CD4-positive, alpha-beta T cell (primary cell): ENCODE measurements at places on chromosomes 7 and 10.

DNA sequence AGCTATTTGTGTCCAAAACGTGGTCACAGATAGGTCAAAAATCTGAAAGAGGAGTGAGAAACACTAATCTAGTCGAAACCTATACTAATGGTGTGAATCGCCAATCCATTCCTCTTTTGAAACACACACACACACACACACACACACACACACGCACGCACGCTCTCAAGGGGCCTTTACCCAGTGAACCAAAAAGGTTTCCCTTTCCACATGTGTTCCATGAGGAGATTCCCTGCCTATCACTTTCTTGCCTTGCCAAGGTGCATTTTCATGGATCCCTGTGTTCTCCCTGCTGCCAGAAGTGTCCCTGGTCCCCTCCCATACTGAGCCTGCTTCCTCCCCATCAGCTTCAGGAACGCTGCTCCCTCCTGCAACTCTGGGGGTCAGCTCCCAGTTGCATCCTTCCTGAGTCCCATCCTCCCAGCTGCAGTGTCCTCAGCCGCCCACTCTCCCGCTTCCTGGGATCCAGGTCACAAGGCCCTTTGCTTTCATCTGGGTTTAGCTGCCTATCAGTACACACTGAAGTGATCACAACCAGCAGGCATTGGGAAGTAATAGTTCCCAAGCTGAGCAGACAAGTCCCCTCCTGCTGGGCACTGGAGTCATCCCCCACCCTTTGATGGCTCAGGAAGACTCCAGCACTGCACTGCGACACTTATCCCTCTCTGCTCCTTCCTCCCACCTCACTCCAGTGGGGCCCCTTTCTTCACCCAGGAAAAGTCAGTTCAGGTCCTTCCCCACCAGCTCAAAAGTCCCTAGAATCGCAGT, 49.2 kb upstream of the KCNMA1 start:
- DNase-seq, result no peak

- no peak for DNase-seq
Measured at GRCh38 chr10:10094691-10095090, 923.0 kb upstream of the CELF2 start.

DNA sequence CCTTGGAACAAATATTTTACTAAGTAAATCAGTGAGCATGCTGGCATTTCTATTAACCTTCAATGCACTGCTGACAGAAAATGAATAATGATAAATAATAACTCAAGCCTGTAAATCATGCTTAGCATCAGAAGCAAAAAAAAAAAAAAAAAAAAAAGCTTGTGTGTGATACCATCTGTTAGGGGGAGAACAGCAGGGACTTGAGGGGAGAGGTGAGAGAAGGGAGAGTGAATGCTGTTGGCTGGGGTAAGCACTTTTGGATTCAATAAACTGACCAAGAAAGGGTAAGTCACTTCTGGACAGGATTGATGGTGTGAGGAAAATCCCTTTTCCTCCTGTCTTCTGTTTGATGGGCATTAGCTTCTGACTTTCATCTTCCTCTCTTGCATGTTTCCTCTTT, 996.4 kb downstream of the KCNMA1 start:
- DNase-seq, result no peak

DNA sequence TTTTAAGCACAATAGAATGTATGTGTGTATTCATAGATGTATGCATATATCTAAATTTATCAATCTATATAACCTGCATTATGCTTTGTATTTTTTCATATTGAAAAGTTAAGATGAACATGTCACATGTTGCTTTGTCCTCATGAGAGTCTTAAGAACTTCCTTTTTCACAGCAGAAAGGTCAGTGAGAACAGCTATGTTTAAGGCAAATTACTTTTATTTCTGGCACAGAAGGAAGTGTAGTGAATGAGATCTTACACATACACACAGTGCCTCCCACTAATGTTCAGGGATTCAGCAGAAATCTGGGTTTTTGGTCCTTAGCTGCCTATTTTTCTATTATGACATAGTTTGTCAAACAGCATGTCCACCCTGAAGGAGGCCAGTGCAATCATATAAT, 134.8 kb downstream of the TMEM26 start:
- no peak for DNase-seq

DNA sequence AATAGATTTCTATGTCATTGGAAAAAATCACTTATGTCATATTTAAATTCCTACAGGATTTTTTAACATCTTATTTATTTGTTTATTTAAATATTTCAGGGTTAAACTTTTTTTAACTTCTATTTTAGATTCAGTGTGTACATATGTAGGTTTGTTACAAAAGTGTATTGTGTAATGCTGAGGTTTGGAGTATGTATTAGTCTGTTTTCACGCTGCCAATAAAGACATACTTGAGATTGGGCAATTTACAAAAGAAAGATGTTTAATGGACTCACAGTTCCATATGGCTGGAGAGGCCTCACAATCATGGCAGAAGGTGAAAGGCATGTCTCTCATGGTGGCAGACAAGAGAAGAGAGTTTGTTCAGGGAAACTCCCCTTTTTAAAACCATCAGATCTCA, 65.4 kb downstream of the MGAM2 start:
- DNase-seq, result no peak

- DNase-seq, result no peak
Measured at GRCh38 chr7:66669088-66669487, 40.4 kb downstream of the KCTD7 start.

DNA sequence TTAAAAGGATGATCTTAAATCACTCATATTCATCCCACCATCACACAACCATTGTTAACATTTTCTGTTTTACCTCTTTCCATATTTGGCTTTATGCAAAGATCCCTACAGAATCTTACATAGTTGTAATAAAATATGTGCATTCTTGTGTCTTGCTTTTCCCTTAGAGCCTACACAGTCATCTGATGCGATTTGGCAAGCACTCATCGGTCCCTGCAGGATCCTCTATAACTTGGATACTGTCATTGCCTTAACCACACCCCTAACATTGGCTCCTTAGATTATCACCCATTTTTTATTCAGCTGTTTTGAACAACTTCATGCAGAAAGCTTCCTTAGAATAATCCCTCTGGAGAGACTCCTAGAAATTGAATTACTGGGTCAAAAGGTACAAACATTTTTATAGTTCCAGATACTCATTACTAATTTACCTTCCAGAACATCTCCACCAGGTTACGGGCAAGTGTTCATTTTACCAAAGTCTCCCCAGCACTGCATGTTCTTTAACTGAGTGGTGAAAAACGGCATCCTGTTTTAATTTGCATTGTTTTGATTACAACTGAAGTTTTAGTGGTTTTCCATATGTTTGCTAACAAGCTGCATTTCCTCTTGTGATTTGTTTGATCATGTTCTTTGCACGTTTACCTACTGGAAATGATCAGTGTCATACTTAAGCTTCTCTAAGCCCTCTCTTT, 268.3 kb downstream of the GRID1 start:
- no peak for DNase-seq

GRCh38 chr10:94104316-94105000, 110.7 kb downstream of the PLCE1 start:
- no peak for DNase-seq

- DNase-seq, result no peak
Measured at GRCh38 chr7:83957333-83957732, 237.3 kb downstream of the SEMA3A start.

DNA sequence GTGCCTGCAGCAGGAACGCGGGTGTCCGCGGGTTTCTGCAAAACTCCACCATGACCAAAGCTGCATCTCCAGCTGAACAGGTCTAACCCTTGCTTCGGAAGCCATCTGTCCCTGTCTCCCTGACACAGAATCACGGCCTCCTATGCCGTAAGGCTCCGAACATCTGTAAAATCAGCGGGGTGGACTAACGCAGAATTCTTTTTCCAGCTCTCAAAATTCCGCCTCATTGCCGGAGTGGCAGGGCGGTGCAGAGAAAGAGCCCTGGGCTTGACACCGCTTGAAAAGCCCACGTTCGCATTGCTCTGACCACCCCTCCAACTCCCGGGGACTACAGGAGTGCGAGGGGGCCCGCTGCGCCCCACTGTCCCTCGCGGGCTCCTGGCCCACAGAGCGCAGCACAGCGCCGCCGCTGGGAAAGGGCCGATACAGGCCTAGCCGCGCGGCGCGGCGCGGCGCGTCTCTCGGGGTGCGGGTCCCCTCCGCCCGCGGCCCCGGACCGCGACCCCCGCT, 409 bp downstream of the DNMBP start:
- no peak for DNase-seq

DNA sequence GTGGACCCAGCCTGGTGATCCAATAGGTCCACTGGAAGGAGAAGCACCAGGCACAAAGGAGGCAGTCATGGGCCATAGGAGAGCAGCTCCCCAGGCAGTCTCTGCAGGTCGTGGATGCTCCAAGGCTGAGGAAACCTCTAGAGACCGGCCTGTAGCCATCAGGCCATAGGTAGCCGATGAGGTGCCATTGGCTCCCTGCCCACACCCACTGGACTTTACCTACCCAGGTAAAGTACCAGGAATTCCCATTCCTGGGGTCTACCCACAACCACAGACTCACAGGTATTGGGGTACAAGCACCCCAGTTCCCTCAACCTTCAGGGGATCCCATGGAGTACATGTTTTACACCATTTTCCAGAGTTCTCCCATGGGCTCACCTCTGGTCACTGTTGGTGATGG, 188.0 kb upstream of the TCERG1L start:
- DNase-seq, result no peak

DNA sequence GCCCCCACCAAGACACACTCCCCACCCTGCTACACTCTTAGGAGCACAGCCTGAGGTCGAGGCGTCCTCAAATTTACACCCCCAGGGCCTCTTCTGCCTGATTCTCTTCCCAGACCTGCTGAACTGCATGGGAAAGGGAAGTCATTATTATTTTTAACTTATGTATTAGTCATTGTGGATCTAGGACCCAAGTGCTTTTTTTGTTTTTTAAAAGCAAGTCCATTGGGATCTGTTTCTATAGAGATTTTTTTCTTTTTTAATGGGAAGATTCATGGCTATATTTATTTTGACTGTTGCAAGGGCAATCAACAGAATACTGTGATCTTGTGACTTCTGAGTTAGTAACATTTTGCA, 203.8 kb downstream of the ZMYND11 start:
- no peak for DNase-seq

GRCh38 chr7:90988516-90988915, 275.7 kb upstream of the FZD1 start:
- no peak for DNase-seq

- no peak for DNase-seq
Measured at GRCh38 chr7:51455948-51456347, 139.3 kb upstream of the COBL start.

- DNase-seq, result no peak
Measured at GRCh38 chr10:62147425-62147824, 121.2 kb downstream of the RTKN2 start.

DNA sequence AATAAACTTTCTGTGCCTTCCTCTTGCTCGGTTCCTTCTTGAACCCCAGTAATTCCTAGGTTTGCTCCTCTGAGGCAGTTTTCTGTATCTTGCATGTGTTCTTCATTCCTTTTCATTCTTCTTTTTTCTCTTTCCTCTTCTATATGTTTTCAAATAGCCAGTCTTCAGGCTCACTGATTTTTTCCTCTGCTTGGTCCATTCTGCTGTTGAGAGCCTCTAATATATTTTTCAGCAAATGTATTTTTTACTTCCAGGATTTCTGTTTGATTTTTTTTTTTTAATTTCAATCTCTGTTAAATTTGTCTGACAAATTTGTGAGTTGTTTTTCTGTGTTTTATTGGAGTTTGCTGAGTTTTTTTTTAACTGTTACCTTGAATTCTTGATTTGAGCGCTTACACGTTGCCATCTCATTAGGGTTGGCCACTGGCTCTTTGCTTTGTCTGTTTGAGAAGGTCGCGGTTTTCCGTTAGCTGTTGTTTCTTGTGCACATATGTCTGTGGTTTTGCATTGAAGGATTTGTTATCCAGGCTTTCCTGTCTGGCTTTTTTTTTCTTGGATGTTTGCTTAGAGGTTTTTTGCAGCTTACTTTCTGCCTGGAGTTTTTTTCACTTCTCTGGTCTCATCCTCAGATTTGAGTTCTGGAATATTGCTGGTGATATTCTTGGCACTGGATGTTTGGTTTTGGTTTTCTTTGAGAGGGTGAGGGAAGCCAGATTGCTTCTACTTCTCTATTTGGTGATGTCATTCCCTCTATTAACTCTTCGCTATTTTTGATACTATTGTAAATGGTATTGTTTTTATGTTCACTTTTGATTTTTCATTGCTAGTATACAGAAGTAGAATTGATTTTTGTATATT, 12.7 kb downstream of the SPRN start:
- DNase-seq, result no peak

GRCh38 chr7:2087744-2088143, 145.0 kb downstream of the MAD1L1 start:
- no peak for DNase-seq

DNA sequence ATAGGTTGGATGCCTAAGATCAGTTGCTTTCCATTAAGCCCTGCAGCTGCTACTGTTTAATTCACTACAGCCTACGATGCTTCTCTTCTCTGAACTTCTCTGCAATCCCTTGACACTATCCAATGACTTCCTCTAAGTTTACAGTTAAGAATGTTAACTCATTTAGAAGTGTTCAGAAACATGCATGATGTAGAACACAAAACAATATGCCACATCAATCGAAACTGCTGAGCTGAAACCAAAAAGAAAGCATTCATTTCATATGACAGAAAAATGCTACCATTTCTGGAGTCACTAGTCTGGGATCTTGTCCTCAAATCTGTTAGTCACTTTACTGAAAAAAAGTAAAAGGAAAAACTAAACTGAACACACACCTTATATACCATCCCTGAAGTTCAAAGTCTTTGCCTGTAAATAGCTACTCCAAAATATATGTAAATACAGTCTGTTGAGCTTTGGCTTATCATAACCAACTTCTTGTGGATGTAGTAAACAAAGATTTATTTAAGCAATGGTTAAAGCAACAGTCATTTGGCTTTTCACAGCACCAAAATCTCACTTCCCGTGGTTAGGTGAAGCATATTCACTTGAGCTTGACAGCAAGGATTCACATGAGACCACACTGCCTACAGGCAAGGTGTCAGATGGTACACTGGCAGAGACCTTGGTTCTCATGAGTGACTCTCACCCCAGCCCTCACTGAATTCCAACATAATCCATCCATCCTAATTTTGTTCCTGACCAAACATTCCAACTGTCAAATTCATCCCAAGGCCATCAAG, 187.0 kb downstream of the PPP1R17 start:
- DNase-seq, result no peak

DNA sequence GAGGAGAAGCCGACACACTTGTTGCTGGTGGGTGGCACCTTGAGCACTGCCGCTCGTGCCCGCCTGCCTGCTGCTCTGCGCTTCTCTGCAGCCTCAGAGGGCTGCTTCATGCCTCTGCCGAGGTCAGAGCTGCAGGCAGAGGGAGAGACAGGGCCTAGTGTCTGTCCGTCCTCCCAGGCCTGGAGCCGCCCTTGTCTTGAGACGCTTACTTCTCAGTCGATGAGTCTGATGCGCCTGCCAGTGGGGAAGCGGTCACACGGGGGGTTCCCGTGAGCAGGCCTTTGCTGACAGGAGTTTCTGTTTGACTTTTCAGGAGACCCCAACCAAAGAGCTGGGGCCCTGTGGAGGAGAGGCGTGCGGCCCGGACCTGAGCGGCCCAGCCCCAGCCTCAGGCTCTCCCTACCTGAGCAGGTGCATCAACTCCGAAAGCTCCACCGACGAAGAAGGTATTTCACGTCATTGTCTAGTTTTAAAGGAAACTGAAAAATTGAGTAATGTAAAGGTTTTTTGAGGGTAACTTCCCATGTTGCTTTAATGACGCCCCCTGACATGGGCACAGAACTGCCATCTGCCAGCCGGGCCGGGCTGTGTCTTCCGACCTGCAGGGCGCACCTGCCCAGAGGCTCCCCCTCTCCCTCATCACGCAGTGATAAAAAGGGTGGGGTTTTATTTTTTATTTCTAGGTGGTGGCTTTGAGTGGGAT, 7.8 kb upstream of the BHLHA15 start:
- peak; percentile 21 for DNase-seq
